ENCODE measurements at places on chromosomes 12 and 14. TPM values are rescaled to one million over a fixed set of nuclear protein-coding genes. Genes with fewer than 3 reads are reported as not detected.
A peak's percentile ranks its signal among the peaks of the same experiment; 100 is the strongest.

DNA sequence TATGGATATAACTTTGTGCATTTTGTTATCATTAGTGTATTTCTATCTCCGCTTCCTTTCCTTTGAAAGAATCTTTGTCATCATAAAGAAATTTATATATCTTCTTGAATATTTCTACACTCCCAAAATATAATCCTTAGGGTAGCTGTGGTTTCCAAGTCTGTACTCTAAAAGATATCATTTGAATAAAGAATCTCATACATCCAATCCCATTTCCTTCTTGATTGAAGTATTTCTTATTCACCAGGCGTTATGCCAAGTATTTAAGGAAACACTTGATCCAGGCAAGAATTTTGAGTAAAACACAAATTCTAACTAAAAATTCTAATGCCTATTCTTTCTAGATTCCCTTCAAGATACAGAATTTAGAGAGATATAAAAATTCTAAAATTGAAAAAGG is 821.8 kb downstream of the GALC start:
- no peak for DNase-seq
- no peaks in the 10 kb centered on the region for H3K4me1 ChIP-seq
- no peak overlapping the region for H3K27ac ChIP-seq
- no peak overlapping the region for H3K4me3 ChIP-seq
- no peaks in the 10 kb centered on the region for H3K27me3 ChIP-seq

- no peaks in the 10 kb centered on the region for H3K36me3 ChIP-seq
- H3K4me3 ChIP-seq, result peak overlapping the region; percentile 65
- H3K4me1 ChIP-seq, result peaks cover 13% of the 10 kb centered on the region
- peak overlapping the region; percentile 80 for H3K27ac ChIP-seq
- no peak for DNase-seq
- no peaks in the 10 kb centered on the region for H3K27me3 ChIP-seq
Observed at GRCh38 chr14:88793259-88793625, 489 bp upstream of the EML5 start.

DNA sequence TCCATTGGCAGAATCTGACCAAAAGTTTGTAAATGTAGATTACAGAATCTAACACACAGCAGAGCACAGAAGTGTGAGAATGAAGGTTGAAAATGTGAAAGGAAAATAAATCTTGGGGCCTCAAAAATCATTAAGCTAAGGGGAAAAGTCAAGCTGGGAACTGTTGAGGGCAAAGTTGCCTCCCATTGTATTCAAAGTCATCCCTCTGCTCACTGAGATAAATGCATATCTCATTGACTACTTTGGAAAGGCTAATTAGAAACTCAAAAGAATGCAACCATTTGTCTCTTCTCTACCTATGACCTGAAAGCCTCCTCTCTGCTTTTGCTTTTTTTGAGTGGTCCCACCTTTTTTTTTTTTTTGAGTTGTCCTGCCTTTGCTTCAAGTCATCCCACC is 97.4 kb upstream of the ATF7IP start:
- peaks cover 6% of the 10 kb centered on the region for H3K4me1 ChIP-seq
- no peaks in the 10 kb centered on the region for H3K27me3 ChIP-seq
- H3K27ac ChIP-seq, result no peak overlapping the region
- no peak for DNase-seq

GRCh38 chr12:114194956-114195355 is 211.0 kb downstream of the TBX5 start:
- no peak for DNase-seq
- H3K27ac ChIP-seq, result no peak overlapping the region
- H3K27me3 ChIP-seq, result no peaks in the 10 kb centered on the region
- H3K36me3 ChIP-seq, result no peaks in the 10 kb centered on the region
- no peaks in the 10 kb centered on the region for H3K4me1 ChIP-seq

GRCh38 chr14:28542040-28542439 is 224.5 kb upstream of the FOXG1 start:
- H3K4me1 ChIP-seq, result no peaks in the 10 kb centered on the region
- no peaks in the 10 kb centered on the region for H3K36me3 ChIP-seq
- H3K4me3 ChIP-seq, result no peak overlapping the region

DNA sequence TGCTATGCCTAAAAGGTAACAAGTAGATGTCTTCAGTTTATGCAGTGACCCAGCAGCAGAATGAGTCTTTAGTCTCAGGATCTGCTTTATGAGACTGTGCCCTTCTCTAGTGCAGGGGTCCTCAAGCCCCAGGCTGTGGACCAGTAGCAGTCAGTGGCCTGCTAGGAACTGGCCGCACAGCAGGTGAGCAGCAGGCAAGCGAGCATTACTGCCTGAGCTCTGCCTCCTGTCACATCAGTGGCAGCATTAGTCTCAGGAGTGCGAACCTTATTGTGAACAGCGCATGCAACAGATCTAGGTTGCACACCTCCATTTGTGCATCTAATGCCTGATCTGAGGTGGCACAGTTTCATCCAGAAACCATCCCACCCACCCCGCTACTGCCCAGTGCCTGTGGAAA is 38.4 kb downstream of the LRP6 start:
- no peaks in the 10 kb centered on the region for H3K27me3 ChIP-seq
- no peak for DNase-seq
- H3K4me3 ChIP-seq, result no peak overlapping the region
- peaks cover 24% of the 10 kb centered on the region for H3K4me1 ChIP-seq
- no peak overlapping the region for H3K27ac ChIP-seq

DNA sequence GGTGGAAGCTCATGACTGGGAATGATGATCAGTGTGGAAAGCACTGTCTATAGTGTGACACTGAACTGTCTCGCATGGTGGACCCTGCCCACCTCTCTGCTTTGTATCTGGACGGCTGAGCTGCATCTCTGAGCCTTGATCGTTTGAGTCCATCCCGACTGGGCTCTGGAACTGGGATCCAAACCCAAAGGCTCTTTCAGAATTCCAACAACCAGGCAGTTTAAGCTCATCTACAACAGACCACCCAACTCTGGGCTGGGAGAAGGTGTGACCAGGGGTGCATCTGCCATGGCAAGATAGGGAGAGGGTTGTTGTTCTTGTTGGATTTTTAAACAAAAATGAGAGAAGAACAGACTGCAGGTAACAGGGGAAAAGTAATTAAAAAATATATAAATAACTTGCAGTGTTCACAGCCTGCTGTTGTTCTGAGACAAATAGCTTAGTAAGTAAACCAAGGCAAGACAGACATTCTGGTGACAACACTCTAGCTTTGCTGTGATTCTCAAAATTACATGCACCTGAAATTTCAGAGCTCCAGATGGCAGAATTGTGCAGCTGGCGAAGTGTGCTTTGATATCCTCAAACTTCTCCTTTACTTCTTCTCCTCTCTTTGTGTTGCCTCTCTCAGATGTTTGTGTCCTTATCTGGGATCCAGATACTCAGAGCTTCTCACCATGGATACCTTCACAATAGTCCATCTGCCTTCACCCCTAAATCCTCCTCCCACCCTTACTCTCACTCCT is 209.6 kb downstream of the EMP1 start:
- H3K27ac ChIP-seq, result no peak overlapping the region
- H3K27me3 ChIP-seq, result peaks cover 7% of the 10 kb centered on the region
- no peaks in the 10 kb centered on the region for H3K4me1 ChIP-seq
- no peak for DNase-seq
- H3K36me3 ChIP-seq, result no peaks in the 10 kb centered on the region

GRCh38 chr14:45298423-45299117 is 45.6 kb upstream of the MIS18BP1 start:
- no peak for DNase-seq
- no peak overlapping the region for H3K4me3 ChIP-seq
- no peaks in the 10 kb centered on the region for H3K4me1 ChIP-seq
- H3K36me3 ChIP-seq, result no peaks in the 10 kb centered on the region

DNA sequence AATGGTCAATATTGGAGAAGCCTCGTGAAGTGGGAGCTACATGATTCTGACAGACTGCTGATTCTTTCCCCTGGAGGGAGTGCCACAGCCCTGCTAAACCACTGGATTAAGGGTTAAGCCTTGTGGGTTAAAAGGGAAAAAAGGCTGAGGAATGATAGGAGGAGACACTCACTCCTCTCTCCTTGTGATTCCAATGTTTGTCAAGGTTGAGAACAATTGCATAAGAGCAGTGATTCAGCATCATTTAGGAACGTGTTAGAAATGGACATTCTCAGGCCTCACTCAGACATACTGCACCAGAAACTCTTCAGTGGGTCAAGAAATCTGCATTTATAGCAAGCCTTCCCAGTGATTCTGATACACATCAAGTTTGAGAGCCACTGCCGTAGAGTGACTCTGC is 87.8 kb upstream of the GZMB start:
- H3K4me1 ChIP-seq, result no peaks in the 10 kb centered on the region
- no peak overlapping the region for H3K27ac ChIP-seq
- H3K27me3 ChIP-seq, result peaks cover 4% of the 10 kb centered on the region

Gene CRIP2
- total RNA-seq, result 143 TPM

Gene OVCH1
- total RNA-seq, result 3.2 TPM

Gene TOMM20L
- not detected for total RNA-seq

Gene CD27
- 2.3 TPM for total RNA-seq

Gene TMEM233
- 0.47 TPM for total RNA-seq

Gene SCNN1A
- 156 TPM for total RNA-seq

Gene MRPL42
- total RNA-seq, result 44.4 TPM

Gene TMEM229B
- 6.4 TPM for total RNA-seq

Gene DACT1
- total RNA-seq, result 3.7 TPM
